Activated CD4-positive, alpha-beta memory T cell treated with anti-CD3 and anti-CD28 coated beads for 36 hours (primary cell): ENCODE measurements at places on chromosomes 16 and 17. TPM values are rescaled to one million over a fixed set of nuclear protein-coding genes. Genes with fewer than 3 reads are reported as not detected.

DNA sequence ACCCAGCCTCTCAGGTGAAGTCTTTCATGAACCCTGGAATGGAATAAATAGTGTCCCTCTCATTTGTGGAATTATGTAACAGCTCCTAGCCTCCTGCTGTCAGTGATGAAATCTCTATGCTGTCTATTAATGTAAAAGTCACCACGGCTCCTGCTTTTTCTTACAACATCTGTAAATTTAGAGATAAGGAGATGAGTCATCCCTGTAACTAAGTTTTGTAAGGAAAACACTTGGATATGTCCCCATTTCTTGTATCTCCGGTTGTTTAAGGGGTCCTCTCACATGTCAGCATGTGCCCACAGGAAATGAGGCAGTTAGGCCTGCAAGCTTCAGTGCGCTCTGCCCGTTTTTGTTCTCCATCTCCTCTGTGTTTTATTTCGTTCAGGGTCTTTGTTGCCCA is 2.8 kb upstream of the NAT9 start:
- no peak for DNase-seq
- peak overlapping the region; percentile 93 for H3K27ac ChIP-seq
- peaks cover 72% of the 10 kb centered on the region for H3K4me1 ChIP-seq
- no peaks in the 10 kb centered on the region for H3K27me3 ChIP-seq
- H3K36me3 ChIP-seq: peaks cover 9% of the 10 kb centered on the region
- H3K4me3 ChIP-seq: peak overlapping the region; percentile 40

DNA sequence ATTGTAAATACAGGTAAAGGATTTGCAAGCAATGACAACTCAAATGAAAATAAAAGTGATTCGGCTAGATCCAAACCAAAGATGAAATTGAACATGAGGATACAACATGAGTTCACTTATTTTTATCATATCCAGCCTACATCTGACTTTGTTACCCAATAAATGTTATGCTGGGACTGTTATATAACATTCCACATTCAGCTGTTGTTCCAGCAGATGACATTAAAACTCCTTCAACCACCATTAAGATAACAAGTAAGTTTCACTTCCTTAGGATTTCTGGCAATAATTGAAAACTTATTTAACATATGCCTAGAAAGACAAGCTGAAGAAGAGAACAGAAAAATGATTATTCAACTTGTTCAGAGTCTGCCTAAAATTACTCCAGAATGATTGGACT is 729.4 kb downstream of the CDH11 start:
- H3K4me3 ChIP-seq: no peak overlapping the region
- no peak for DNase-seq
- no peaks in the 10 kb centered on the region for H3K4me1 ChIP-seq
- H3K36me3 ChIP-seq: peaks cover 2% of the 10 kb centered on the region
- no peak overlapping the region for H3K27ac ChIP-seq
- no peaks in the 10 kb centered on the region for H3K27me3 ChIP-seq

DNA sequence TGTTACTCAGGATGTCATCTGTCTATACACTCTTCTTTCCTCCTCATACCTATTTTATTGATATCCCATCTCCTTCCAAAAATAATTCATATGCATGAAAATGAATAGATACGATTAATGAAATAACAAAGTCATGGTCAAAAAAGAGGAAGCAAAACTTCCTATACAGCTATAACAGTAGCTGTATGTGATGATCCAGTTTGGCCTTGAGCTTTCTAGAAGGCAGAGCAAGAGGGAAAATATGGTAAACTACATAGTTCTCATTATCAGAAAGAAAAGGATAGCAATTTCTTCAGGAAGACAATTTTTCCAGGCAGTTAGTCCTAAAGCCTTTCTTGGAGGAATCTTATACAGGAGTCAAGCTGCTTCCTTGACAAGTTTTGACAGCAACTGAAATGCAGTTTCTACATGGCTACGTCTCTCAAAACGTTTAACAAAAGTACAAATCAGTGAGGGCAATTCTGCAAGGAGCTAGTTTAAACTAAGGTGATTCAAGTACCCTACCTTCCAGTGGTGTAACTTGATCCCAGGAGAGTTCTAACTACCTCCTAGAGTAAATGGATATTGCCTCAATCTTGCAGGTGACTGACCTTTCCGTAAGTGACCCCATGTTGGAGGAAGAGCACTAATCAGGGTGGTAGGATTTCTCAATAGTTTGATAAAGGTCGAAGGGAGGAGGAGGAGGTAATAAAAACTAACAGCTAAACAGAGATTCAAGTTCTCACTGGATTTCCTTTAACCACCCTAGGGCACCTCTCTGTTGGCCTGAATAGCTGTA is 1.0 kb downstream of the SPAG5 start:
- peaks cover 17% of the 10 kb centered on the region for H3K36me3 ChIP-seq
- H3K27me3 ChIP-seq: no peaks in the 10 kb centered on the region
- H3K4me3 ChIP-seq: peak overlapping the region; percentile 93

Gene MMP2
- total RNA-seq: not detected

Gene HOXB1
- not detected for total RNA-seq
